Central memory CD4-positive, alpha-beta T cell (primary cell): ENCODE measurements at places on chromosomes 3 and 15.

- DNase-seq, result no peak
These were observed 74.8 kb downstream of the IGF2BP2 start for GRCh38 chr3:185750015-185750414.

GRCh38 chr15:56816781-56817180 lies 83.5 kb upstream of the ZNF280D start:
- no peak for DNase-seq

DNA sequence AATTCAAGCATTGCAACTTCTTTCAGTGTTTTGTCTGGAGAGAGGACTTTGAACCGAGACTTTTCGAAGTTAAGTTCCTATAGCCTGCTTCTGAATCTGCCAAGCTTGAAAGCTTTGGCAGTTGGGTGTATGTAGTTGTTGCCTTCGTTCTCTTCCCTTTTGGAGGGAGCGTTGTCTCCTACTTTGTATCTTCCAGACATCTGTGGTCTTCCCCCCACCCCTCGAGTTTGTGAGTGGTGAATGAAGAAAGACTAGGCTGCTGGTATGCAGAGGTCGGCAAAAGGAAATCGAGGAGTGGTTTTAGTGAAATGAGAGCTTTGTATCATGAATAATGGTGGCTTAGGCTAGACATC lies 1.3 kb downstream of the CTNNB1 start:
- peak; percentile 38 for DNase-seq

- no peak for DNase-seq
These were observed 61.7 kb downstream of the SCN11A start for GRCh38 chr3:38989917-38990510.

- no peak for DNase-seq
These were observed 18.7 kb downstream of the ATP13A3 start for GRCh38 chr3:194468086-194468485.

DNA sequence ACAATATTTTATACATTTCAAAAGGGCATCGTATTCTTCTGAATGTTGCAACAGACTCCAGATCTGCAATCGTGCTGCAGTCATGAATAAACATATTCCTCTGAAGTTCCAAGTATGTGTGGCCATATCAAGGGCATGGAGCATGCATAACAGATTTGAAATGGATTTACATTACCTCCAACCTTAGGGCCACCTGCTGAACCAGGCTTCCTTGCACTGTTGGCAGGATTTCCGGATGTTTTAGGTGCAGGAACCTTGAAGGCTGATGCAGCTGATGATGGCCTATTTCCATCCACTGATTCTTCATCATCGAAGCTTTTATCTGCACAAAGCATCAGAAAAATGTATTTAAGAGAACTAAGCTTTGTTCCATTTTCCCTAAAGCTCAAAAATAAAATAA lies 73.5 kb downstream of the CLASP2 start:
- no peak for DNase-seq

- no peak for DNase-seq
These were observed 4.7 kb upstream of the COPB2 start for GRCh38 chr3:139394116-139394515.

- DNase-seq, result no peak
These were observed 186.5 kb downstream of the KLF13 start for GRCh38 chr15:31513178-31513577.

DNA sequence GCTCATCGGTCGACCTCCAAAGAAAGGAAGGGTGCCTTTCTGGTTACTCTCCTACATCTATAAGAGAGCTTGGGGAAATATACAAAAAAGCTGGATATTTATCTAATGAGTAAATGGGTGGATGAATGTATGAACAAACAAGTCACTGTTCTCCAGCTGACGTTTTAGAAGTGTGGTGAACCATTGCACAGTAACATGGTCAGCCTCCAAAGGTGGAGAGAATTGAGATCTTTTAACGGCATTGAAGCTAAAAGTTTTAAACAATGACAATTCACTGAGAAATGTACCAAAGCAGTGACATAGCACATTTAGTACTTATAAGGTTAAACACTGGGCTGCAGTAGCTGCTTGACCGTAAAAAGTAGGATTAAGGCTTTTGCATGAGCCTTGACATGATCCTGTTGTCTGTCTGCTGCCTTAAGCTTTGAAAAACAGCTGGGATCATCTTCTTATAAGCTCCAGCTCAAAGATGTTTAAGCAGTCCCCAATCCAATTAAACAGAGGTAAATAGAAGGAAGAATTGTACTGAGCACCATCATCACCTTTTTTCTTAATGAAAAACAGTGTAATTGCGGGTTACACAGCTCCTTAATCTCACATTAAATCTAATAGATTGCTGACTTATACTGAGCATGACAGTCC lies 222.9 kb downstream of the WDR72 start:
- no peak for DNase-seq

- no peak for DNase-seq
These were observed 136.3 kb downstream of the THSD4 start for GRCh38 chr15:71251584-71252043.

DNA sequence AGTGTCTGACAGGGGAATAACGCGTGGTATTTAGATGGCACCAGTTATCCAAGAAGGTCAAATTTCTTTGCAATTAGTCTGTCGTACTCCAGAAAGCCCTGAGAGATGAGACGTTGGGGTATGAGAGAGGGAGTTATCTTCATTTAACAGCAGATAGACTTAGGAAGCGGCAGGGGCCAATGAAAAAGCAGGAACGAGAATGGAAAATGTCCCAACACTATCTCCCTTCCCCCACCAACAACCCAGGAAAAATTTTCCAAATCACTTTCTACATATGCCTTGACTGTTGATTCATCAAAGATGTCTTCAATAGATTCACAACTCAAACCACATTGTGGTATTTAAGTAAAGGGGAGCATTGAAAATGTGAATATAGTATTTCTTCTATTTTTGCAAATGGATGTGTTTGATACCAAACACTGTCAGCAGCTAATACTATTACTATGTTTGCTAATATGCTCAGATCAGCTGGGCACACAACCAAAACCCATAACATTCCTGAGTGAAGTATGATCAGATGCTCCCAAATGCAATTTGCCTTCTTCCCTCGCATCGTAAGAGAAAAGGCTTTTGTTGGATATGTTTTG lies 13.3 kb upstream of the GREM1 start:
- DNase-seq, result no peak

GRCh38 chr3:178669022-178669601 lies 132.9 kb downstream of the KCNMB2 start:
- DNase-seq, result no peak

DNA sequence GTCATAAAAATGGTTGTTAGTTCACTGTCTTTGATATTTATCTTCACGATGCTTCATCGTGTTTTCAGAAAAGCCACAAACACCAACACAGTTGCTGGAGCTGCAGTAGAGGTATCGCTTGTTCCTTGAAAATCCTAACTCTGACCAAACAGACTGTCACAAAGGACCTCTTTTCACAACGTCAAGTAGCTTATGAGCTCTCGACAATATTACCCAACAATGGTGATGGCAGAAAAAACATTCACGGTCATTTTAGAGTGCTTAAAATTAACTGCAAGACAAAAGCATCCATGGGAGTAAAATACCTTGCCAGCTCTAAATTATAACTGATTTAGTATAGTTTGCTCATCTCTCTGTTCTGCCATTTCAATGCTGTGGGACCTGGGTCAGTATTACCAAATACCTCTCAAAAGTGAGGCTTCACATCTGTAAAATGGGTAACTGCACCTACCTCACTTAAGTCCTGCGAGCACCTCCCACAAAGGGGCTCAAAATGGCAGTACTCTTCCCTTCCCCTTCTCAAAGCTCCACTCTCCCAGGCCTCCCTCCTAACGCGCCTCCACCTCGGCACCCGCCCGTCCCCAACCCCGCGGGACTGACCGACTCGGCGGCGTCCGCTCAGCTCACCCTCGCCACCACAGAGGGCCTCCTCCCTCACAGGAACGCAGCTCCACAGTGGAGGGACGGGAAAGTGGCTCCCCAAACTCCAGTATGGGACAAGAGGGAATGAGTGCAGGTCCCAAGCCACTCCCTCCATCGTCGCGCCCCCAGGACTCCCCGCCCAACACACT lies 546 bp downstream of the TRIM59 start:
- DNase-seq, result no peak

DNA sequence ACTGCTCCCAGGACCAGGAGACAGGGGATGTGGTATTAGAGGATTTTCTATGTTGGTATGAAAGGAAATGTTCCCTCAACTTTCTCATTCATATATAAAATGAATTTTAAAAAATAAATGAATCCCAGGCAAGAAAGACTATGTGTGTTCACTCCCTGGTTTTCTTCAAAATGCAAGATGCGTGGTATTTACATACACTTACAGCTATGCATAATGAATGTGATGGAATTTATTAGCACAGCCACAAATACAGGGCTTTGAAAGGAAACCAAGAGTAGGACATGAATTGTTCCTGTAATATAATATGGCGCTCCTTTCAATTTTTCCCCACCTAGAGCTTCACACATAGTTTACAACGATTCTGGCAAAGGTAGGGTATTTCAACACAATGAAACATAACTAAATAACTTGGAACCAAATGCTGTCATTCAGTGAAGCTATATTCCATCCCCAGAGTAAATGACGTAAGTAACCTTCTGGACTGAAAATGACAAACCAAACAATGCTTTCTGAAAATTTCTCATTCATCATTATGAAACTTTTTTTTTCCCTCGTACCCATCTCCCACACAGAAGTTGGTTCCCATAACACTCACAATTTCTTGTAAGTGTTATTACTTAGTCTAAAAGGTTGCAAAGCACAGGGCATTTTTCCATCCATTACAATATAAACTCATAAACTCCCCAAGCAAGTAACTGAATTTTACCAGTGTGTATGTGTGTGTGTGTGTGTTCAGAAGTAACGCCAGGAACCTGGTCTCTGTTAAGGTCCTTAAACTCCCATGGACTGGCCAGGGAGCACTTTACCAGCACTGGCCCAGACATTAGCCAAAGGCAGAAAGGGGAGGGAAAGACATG lies 41.8 kb downstream of the CBLB start:
- DNase-seq, result no peak
